Stimulated activated CD8-positive, alpha-beta memory T cell treated with anti-CD3 and anti-CD28 coated beads, Interleukin-2, amount 100 ng/mL, for 1 hour (primary cell): ENCODE measurements at places on chromosomes 16 and 17.

- no peak for DNase-seq
These were observed 66.1 kb downstream of the SREBF1 start for GRCh38 chr17:17770632-17771044.

DNA sequence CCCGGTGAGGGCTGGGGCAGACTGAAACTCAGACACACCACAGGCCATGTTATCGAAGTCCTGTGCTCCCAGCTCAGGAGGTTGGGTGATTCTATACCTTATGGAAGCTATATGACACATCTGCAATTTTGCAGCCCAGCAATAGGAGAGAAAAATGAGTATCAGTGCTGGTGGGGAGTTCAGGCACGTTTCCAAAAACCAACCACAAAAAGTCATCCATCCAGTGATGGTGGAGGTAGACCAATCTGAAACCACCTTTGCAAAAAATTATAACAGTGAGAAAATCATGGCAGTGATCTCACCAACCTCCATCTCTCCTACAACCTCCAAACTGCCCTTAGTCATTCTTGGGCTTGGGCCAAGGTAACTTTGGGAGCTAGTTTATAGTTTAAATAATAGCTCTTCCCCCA is 327.9 kb downstream of the SLC39A11 start:
- no peak for DNase-seq

- DNase-seq: no peak
These were observed 35.5 kb downstream of the TLE7 start for GRCh38 chr16:71406316-71406715.

- DNase-seq: no peak
These were observed 514 bp downstream of the UBFD1 start for GRCh38 chr16:23557779-23558702.

GRCh38 chr16:9297437-9298113 is 206.1 kb downstream of the HAPSTR1 start:
- DNase-seq: no peak

DNA sequence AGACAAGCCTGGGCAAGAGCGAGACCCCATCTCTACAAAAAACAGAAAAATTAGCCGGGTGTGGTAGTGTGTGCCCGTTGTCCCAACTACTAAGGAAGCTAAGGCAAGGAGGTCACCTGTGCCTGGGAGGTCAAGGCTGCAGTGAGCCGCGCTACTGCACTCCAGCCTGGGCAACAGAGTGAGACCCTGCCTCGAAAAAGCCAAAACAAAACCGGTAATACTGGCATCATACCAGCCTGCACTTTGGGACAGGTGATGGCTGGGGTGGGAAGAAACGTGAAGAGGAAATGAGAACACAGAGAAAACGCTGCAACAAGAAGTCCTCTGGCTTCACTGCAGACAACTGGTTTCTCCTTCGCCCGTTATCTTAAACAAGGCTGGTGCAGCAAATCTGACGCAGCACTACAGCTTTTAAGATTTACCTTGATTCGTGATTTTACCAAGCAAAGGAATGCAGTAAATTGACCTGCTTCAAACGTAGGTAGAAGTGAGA is 725 bp upstream of the CASC3 start:
- DNase-seq: no peak

DNA sequence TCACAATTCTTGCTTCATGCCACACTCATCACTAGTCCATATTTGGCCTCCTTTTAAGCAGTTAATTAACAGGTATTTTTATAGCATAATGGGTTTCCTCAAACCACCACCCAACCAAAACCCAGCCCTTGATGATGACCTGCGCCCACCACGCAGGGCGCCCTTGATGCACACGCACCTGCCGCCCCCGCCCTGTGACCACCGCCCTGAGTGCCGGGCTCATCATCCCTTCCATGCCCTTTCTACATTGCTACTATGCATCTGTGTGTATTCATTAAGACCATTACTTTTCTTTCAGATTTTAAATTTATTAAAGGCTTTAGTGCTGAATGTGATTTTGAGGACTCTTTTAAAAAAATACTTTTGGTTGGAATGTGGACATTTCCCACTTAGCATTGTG is 204.8 kb upstream of the CHMP6 start:
- no peak for DNase-seq

DNA sequence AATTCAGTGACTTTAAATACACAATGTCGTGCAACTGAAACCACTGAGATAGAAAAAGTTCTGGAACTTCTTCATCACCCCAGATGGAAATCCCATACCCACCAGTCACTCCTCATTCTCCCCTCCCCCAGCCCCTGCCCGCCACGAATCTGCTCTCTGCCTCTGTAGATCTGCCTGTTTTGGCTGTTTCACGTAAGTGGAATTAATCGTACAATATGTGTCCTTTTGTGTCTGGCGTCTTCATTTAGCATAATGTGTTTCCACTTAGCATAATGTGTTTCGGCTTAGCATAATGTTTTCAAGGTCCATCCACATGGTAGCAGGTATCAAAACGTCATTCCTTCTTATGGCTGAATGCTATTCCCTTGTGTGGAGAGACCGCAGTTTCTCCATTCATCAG is 3.5 kb upstream of the SPPL2C start:
- no peak for DNase-seq

DNA sequence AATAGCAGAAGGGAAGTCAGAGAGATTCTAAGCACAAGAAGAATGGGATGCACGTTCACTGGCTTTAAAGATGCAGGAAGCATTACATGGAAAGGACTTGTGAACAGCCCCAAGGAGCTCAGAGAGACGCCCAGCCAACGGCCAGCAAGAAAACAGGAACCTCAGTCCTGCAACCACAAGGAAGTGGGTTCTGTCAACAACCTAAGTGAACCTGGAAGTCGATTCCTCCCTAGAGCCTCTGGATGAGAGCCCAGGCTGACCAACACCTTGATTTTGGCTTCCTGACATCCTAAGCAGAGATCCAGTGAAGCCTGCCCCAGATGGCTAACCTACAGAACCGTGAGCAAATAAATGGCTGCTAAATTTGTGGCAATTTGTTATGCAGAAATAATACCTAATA is 24.5 kb downstream of the GPR142 start:
- no peak for DNase-seq
